CD4-positive, alpha-beta T cell treated with Interleukin-4 for 1 hour (primary cell): ENCODE measurements at places on chromosomes 11 and 22.

DNA sequence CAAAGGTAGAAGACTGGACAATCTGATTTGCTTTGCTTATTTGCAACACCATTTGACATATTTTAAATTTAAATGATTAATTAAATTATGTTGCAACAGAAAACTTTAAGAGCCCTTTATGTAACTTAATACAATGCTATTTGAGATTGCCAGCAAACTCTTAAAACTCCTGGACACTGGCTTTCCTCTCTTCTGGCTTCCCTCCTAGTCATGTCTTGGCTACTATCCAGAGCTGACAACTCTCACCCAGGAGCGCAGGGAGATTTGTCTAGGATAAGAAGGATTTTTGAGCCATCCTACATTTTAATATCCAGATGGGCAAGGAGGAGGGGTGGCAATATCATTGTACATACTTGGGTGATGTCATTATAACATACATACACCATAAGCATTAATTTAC, 134.3 kb downstream of the ELP4 start:
- DNase-seq = no peak

DNA sequence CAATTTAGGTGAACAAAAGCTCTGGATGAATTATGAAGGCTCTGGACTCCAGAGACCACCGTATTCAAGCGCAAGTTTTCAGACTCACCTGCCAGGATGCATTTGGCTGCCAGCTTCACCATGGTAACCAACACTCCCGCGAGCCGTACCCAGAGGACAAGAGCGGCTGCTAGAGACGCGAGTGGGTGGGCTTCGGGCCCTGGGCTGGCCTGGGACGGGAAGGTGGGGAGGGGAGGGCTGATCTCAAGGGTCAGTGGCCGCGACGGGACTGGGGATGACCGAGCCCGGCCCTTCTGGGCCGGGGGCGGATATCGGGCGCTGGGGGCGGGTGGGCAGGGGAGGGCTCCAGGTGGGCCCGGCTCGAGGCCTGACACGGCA, 344 bp downstream of the IFT27 start:
- DNase-seq = peak; percentile 57

DNA sequence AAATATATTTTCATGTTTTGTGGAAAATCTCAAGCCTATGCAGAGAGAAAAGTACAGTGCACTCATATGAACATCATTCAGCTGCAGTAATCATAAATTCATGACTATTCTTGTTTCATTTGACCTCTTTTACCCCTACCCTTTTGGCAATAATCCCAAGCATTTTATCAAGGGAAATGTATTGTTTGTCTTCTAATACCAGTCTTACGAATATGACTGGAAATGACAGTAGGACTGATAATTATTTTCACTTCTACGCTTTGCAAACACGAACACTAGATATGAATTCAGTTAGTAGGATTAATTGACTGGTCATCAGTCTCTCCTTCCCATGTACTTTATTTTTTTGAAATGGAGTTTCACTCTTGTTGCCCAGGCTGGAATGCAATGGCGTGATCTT, 90.3 kb downstream of the MTMR3 start:
- DNase-seq = no peak

DNA sequence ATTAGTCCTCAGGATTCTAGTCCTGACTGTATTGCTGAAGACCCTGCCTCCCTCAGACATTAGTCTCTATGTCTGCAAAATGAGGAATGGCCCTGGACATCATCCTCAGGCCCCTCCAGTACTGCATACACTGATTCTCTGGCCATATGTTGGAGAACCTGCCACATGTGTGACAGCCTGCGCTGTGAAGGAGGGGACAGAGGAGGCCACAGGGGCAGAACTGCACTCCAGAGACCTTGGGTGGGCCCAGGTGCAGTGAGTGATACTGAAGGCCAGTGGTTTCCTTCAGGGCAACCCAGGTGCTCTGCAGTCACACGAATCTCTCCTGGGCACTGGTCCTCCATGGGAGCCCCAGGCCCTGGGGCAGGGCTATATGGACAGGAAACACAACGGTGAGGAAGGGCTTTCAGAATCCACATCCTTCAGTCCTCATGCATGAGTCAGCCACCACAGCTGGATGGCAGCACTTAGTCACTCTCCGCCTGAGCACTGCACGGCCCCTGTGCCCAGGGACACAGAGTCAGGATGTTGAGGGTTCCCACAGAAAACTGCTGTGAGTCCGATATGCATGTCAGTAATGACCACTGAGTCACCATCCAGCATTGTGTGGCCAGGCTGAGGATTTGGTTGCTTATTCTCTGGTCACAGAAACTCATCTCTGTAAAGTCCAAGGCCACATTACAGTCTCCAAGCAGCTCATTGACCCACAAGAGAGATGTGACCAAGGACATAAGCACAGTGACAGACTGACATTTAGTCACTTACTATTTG, 39.7 kb downstream of the ME3 start:
- no peak for DNase-seq

DNA sequence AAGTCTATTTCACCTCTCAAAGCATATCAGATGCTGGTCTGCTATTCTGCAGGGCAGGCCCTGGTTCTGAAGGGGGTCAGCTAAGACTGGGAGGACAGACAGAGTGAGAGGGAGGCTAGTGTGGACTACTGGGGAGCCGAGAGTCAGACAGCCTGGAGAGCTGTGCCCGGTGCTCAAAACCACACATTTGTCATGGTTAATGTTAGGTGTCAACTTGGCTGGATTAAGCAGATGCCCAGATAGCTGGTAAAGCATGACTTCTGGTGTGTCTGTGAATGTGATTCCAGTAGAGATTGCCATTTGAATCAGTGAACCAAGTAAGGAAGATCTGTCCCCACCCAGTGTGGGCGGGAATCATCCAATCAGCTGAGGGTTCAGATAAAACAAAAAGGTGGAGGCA, 102.6 kb downstream of the SNX19 start:
- DNase-seq = no peak
